Lower lobe of right lung (tissue), 2 donors: ENCODE measurements at places on chromosomes 7 and 10. TPM values are rescaled to one million over a fixed set of nuclear protein-coding genes. Genes with fewer than 3 reads are reported as not detected.

- no peak overlapping the region for H3K4me3 ChIP-seq
- no peaks in the 10 kb centered on the region for H3K36me3 ChIP-seq
- no peak overlapping the region for H3K27ac ChIP-seq
- peaks cover 2% of the 10 kb centered on the region for H3K27me3 ChIP-seq
- no peaks in the 10 kb centered on the region for H3K4me1 ChIP-seq
Measured at GRCh38 chr7:131610007-131610406, 53.6 kb upstream of the PODXL start.

DNA sequence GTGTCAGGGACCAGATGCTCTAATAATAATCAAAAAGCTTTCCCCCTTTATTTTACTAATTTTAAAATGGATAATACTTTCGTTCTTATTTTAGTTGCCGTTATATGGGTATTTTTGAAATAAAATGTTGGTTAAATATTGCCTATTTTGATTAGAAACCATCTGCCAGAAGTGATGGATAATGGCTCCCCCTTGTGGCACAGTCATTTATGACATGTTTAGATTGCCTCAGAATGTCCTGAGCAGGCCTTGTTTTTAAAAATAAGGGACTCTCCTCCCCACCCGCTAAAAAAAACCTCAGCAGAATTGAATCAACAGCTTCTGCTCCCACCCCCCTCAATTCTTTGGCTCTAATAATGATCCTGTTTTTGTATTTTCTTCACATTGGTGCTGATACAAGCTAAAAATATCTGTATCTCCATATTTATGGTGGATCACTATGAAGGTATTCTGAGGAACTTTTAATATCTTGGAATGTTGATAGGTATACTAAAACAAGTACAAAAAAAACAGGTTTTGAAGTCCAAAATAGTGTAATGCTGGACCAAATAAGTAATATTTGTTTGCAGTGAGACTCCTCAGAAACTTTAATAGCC lies 38.8 kb downstream of the TMEM60 start:
- no peaks in the 10 kb centered on the region for H3K27me3 ChIP-seq
- DNase-seq, result no peak
- no peak overlapping the region for H3K4me3 ChIP-seq
- H3K27ac ChIP-seq, result no peak overlapping the region
- H3K4me1 ChIP-seq, result peaks cover 5% of the 10 kb centered on the region

- H3K27me3 ChIP-seq, result no peaks in the 10 kb centered on the region
- no peak for DNase-seq
- H3K27ac ChIP-seq, result no peak overlapping the region
- no peaks in the 10 kb centered on the region for H3K36me3 ChIP-seq
Measured at GRCh38 chr10:78727728-78728127, 341.0 kb upstream of the ZMIZ1 start.

DNA sequence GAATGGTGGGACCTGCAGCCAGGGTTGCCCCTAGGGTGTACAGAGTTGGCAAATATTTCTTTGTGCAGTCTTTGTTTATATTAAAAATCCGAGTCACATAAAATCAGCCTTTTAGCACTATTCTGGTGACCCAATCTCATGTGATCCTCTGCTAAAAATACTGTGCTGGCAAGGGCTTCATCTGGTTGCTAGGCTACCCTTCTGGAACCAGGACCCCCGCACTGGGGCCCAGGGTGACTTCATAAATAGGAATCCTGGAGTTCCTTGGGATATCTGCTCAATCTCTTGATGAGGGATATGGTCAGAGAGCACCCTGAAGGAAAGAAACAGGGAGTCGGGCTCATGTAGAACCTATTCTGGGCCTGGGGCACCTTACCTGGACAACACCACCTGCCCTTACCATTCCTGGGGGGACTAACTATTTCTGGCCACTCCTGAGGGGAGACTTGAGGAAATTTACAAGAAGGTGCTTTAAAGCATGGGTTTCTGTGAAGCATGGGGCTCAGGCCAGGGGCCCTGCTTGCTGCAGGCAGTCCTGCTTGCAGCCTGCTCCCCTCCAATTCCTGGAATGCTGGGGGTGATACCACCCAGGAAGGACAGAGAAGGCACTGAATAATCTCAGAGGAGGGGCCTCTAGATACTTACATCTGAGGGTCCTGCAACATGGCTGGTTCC lies 44.7 kb downstream of the SH2D4B start:
- no peak overlapping the region for H3K4me3 ChIP-seq
- H3K27me3 ChIP-seq, result no peaks in the 10 kb centered on the region
- no peaks in the 10 kb centered on the region for H3K36me3 ChIP-seq

- no peak for DNase-seq
- no peaks in the 10 kb centered on the region for H3K36me3 ChIP-seq
- H3K4me1 ChIP-seq, result no peaks in the 10 kb centered on the region
- H3K27ac ChIP-seq, result no peak overlapping the region
Measured at GRCh38 chr10:83212632-83213334, 926.5 kb upstream of the GHITM start.

DNA sequence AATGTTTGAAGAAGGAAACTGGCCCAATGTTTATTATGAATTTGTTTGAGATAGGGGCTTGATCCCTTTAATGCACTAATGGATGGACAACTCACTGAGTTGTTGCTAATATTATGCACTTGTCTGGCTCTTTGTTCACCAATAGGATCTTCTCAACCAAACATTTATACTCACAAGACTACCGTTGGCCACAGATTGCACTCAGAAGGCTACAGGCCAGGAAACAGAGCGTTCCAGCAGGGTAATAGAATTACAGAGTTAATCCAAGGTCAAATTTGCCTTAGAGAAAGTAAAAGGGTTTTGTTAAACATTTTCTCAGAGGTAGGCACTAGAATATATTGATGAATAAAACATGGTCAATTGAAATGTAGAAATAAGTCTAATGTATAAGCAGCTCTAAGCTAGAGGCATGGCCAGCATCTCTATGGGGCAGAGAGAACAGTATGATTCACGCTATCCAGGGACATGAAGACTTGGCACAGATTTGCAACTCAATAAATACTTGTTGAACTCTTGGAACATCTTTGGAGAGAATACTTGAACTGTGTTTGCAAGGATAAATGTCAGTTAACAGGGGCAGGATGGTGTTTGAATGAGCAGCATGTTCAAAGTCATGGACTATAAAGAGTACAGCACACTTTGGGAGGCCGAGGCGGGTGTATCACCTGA lies 606.9 kb downstream of the SORCS3 start:
- H3K4me3 ChIP-seq, result no peak overlapping the region
- no peaks in the 10 kb centered on the region for H3K4me1 ChIP-seq
- no peak overlapping the region for H3K27ac ChIP-seq
- H3K36me3 ChIP-seq, result no peaks in the 10 kb centered on the region
- DNase-seq, result no peak

DNA sequence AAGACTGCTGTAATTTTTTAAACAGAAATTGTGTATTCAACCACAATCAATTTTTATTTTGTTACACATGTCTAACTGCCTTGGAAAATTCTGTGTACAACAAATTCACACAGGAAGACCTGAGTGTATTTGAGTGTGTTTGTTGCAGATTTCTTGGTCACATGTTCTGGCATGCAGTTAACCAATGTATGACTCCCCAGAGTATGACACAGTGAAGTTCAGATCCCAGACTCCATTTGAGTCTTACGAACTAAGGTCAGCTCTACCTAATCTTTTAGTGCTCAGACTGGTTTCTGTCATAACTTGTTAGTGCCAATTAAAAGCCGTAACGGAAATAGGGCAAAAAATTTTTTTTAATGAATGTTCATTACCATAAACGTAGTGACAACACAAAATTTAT lies 5.8 kb downstream of the GNAI1 start:
- no peaks in the 10 kb centered on the region for H3K36me3 ChIP-seq
- H3K27me3 ChIP-seq, result no peaks in the 10 kb centered on the region
- DNase-seq, result no peak
- H3K4me1 ChIP-seq, result peaks cover 30% of the 10 kb centered on the region
- no peak overlapping the region for H3K4me3 ChIP-seq

GRCh38 chr7:98788966-98789365 lies 80.8 kb downstream of the TMEM130 start:
- H3K4me3 ChIP-seq, result no peak overlapping the region
- no peak overlapping the region for H3K27ac ChIP-seq
- H3K4me1 ChIP-seq, result no peaks in the 10 kb centered on the region
- DNase-seq, result no peak
- H3K36me3 ChIP-seq, result no peaks in the 10 kb centered on the region
- no peaks in the 10 kb centered on the region for H3K27me3 ChIP-seq

DNA sequence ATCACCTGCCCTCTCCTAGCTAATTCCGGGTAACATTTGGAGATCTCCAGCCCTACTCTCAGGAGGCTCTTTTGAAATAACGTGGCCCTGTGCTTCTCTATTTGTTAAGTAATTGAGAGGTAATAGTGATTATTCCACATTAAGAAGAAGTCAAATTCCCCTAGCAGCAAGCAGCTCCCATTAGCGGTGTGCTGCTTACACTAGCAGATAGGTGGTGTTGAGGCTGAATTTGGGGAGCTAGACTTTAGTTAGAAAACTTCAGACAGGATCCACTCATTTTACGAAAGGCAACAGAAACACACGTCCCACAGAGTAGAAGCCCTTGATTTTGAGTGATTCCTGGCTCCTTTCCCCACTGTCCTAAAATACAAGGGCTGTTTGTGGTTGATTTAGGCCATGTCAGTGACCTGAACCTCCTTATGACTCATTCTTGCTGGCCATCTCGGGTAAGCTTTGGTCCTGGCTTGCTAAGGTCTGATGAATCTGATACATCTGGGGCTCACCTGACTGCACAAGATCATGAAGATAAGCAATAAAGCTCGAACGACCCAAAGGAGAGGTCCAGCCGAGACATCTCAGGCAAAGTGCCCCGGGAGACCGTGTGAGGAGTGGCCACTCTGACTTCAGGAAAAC lies 77.2 kb downstream of the FAM204A start:
- H3K36me3 ChIP-seq, result no peaks in the 10 kb centered on the region
- H3K27ac ChIP-seq, result no peak overlapping the region
- H3K27me3 ChIP-seq, result peaks cover 12% of the 10 kb centered on the region
- H3K4me3 ChIP-seq, result no peak overlapping the region

GRCh38 chr7:69232445-69233376 lies 365.6 kb upstream of the AUTS2 start:
- H3K36me3 ChIP-seq, result no peaks in the 10 kb centered on the region
- H3K27me3 ChIP-seq, result no peaks in the 10 kb centered on the region
- no peak overlapping the region for H3K4me3 ChIP-seq
- no peak overlapping the region for H3K27ac ChIP-seq
- no peaks in the 10 kb centered on the region for H3K4me1 ChIP-seq

DNA sequence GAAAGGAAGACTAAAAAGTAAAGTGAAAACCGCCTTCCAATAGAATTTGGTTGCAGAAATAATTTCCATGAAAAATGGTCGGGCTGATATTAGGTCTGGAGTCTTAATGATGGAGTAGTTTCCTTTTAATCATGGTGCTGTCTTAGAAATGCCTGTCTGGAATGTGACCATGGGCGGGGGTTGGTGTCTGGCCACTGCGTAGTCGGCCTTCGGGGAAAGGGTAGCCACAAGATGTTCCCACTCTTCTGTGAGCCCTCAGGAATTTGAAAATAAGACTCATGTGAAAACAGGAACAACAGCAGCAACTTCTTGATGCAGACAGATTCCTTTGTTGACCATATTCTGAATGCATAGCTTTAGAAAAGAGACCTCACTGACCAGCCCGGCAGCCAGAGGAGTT lies 176.8 kb downstream of the KIAA1217 start:
- H3K27ac ChIP-seq, result no peak overlapping the region
- H3K4me1 ChIP-seq, result peaks cover 10% of the 10 kb centered on the region
- H3K27me3 ChIP-seq, result no peaks in the 10 kb centered on the region
- DNase-seq, result no peak
- no peaks in the 10 kb centered on the region for H3K36me3 ChIP-seq
- H3K4me3 ChIP-seq, result no peak overlapping the region

DNA sequence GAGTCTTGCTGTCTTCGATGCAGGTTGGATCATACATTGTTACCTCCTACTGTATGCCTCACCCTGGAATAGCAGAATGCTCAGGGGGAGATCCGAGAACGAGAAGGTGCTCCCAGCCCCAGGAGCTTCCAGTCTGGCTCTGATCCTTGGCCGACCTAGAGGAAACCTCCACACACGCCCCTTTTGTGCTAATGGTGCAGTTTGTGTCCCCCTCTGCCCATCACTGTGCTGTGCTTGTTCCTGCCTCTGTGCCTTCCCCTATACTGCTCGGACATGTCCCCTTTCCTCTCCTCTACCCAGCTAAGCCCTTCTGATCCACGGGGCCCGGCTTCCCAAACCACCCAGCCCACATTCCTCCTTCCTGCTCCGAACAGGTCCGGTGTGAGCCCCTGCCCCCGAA lies 32.5 kb downstream of the ZNF775 start:
- H3K27ac ChIP-seq, result no peak overlapping the region
- peaks cover 14% of the 10 kb centered on the region for H3K36me3 ChIP-seq
- H3K4me1 ChIP-seq, result peaks cover 7% of the 10 kb centered on the region
- H3K4me3 ChIP-seq, result no peak overlapping the region
- H3K27me3 ChIP-seq, result no peaks in the 10 kb centered on the region

DNA sequence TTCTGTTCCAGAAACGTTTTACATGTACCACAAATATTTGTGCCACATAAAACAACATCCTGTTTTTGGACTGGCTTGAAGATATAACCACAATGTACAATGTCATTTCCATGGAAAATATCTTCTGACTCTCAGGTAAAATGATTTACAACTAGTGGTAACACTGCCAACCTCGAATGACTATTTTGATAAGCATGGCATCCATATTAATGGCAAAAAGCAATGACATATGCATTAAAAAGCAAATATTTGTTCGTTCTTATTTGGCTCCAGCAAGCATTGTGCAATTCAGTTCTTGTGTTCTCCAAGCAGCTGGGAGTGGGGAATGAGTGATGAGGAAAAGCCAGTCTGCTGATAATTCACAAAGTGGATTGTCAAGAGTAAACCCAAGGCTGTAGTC lies 289.0 kb downstream of the PLXDC2 start:
- H3K27ac ChIP-seq, result no peak overlapping the region
- DNase-seq, result no peak
- no peaks in the 10 kb centered on the region for H3K27me3 ChIP-seq
- H3K4me3 ChIP-seq, result no peak overlapping the region

DNA sequence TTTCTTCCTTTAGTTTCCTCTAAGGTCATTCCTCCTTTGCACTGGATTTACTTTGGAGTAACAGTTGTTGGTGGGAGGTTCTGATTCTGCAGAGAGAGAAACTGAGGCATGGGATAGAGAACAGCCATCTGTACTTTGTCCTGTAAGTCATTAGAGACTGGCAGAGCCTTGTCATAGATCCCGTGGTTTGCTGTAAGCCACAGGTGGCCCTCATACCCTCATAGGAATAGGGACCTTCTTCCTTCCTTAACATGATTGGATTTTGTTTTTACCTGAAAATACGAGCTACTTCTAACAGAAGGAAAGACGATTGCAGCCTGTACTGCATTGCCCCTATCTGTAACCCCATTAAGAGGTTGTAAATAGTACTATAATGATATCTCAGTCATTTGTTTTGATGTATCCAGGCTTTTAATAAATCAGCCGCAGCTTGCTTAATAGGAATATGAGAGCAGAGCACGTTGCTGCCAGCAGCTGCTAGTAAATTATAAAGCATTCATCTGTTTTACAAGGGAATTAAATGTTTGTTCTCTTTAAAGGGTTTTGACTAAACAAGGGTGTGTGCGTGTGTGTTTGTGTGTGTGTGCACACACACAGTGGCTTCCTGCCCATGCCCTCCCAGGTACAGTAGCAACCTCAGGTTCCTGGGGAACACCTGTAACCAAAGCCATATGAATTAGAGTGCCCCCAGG lies 249.8 kb downstream of the AUTS2 start:
- H3K4me1 ChIP-seq, result no peaks in the 10 kb centered on the region
- H3K27me3 ChIP-seq, result no peaks in the 10 kb centered on the region
- no peak overlapping the region for H3K27ac ChIP-seq
- no peak for DNase-seq
- no peaks in the 10 kb centered on the region for H3K36me3 ChIP-seq
- H3K4me3 ChIP-seq, result no peak overlapping the region

GRCh38 chr10:26467639-26468038 lies 29.5 kb downstream of the APBB1IP start:
- H3K27me3 ChIP-seq, result no peaks in the 10 kb centered on the region
- H3K4me3 ChIP-seq, result no peak overlapping the region
- H3K27ac ChIP-seq, result no peak overlapping the region
- no peak for DNase-seq
- no peaks in the 10 kb centered on the region for H3K36me3 ChIP-seq

C10orf90 gene
- total RNA-seq, result not detected

ZNF107 gene
- 4.3 TPM for total RNA-seq

ELN gene
- 83.3 TPM for total RNA-seq
